ENCODE measurements at places on chromosomes 1 and 21.
A peak's percentile ranks its signal among the peaks of the same experiment; 100 is the strongest.

- no peak for DNase-seq
Measured at GRCh38 chr1:55423376-55423775, 208.2 kb upstream of the USP24 start.

GRCh38 chr1:55695151-55695550, 480.0 kb upstream of the USP24 start:
- no peak for DNase-seq

DNA sequence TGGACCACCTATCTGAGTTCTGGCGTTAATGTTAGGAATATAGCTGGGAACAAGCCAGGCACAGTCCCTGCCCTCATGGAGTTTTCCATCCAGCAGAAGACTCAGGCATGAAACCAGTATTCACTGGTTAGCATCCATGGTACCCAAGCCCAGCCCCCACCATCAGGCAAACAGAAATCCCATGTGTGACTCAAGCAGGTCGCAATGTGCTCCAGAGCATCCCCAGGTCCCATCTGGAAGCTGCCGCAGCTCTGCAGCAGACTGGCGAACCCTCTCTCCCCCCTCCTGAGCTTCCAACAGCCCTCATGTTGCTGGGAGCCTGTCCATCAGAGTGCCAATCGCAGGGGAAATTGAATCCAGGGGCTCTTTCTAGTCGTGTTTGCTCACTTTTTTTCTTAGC, 174.2 kb downstream of the RRAGC start:
- DNase-seq, result no peak

GRCh38 chr1:62178372-62178771, 16.3 kb upstream of the L1TD1 start:
- DNase-seq, result no peak

DNA sequence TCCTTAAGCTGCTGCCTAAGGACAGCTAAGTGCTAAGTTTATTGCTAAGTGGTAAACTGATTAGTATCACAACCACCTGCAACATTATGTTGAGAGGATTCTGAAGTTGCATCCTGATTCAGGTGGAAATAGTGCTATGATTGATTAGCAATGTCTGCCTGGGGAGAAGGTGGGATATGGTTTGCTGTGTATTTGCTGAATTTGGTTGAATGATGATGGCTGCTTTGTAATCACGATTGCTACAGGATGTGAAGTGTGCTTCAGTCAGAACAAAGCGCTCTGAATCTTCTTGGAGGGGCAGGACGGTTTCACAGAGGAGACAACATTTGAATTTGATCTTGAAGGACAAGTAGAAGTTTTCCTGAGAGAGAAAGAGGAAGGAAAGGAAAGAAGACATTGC, 226.0 kb downstream of the ST6GALNAC3 start:
- no peak for DNase-seq

GRCh38 chr1:46613661-46614603, 2.7 kb downstream of the MOB3C start:
- peak; percentile 31 for DNase-seq

DNA sequence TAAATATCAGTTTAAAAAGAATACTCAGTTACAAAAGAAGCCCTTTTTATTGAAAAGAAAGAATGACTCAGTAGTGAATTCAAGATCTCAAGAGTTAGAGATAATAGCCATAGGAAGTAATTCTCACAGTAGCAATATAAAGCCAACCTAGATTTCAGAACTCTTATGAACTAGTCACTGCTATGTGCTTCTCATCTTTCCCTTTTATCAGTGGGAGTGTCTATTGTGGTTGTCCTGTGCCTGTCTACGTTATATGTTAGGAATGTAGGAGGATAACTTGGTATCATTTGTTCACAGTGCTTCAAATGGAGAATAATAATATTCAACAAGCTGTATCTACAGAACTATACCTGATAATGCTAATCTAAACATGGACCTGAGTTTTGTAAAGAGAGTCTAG, 73.1 kb upstream of the RGS21 start:
- DNase-seq, result no peak

GRCh38 chr1:153434746-153435455, 18.6 kb downstream of the S100A7A start:
- no peak for DNase-seq

DNA sequence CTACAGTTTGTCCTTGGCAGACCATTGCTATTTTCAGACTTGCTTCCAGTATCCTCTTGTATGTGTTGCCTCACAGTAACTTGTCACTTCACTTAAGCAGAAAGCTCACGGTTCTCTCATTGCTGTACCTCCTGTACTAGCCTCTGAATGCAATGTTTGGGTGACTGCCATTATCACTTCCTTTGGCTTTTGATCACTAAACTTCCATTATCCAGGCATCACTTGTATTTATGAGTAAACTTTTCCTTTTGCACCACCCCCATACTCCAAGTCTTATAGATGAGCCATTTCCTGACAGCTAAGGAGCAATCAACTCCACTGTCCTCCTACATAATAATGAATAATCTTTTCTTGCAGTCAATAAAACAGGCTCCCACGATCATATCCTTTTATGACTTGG, 255.3 kb downstream of the PDE4B start:
- DNase-seq, result no peak

- DNase-seq, result no peak
Measured at GRCh38 chr21:40284409-40284808, 417.2 kb downstream of the PCP4 start.

DNA sequence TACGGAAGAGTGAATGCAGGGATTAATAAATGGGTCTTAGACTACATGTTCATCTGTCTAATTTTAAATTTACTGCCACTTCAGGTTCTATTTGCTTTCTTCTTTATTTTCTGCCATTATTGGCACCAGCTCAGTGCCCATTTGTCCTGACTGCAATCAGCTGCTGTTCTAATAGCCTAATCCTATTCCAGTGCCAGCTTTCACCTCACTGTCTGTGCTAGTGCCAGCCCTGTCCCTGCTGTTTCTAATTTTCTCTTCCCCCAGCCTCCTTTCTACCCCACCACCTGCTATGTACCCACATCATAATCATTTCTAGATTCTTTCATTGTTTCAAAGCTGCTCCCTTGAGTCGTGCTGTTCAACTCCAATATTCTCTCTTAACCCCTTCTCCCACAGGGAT, 86.4 kb downstream of the KCNK1 start:
- no peak for DNase-seq

- DNase-seq, result no peak
Measured at GRCh38 chr1:217014066-217014465, 290.8 kb upstream of the ESRRG start.

GRCh38 chr1:157073944-157074685, 25.5 kb downstream of the ETV3L start:
- no peak for DNase-seq

DNA sequence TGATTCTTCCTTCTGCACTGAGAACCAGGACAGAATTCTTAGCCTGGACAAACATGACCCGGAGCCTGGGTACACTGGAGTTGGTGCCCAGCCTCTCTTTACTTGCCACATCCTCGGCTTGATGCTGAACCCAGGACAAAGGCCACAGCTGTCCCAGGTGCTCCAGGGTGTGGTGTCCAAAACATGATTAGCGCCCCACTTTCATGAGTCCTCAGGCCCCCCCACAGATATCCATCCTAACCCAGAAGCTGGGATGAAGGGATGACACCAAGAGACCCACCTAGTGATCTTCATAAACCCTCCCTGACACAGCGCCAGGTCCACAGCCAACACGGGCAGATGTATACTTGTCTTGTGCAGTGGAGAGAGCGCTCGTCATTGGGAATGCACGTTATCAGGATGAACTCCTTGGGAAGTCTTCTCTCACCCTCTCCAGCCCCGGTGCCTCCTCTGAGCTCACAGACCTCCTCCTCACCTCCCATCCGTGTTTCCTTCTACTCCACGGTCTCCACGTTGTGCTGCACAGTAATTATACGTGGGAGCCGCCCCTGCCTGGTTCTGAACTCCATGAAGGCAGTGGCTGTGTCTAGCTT, 3.6 kb downstream of the ABCA4 start:
- no peak for DNase-seq

- no peak for DNase-seq
Measured at GRCh38 chr1:3609769-3610526, 1.4 kb downstream of the MEGF6 start.

- DNase-seq, result no peak
Measured at GRCh38 chr1:98947071-98947470, 57.6 kb downstream of the PLPPR5 start.

GRCh38 chr1:192448026-192448578, 127.5 kb upstream of the RGS1 start:
- no peak for DNase-seq

DNA sequence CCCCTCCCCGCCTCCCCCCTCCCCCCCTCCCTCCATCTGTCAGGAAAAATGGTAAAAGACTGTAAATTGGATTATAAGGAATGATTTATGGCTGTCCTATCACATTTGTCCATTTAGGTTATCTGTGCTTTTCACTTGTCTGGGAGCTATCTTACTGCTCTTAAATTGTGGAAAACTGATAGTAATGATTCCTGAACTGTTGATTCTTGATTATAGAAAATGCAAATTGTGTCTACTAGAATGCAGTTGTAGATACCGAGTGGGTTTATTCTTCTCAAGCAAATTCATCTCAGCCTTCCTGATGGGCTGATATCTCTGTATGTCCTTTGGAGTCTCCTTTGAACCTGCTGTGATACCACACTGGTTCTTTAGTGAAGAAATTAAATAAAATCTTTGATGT, 12.3 kb downstream of the RYR2 start:
- DNase-seq, result no peak

DNA sequence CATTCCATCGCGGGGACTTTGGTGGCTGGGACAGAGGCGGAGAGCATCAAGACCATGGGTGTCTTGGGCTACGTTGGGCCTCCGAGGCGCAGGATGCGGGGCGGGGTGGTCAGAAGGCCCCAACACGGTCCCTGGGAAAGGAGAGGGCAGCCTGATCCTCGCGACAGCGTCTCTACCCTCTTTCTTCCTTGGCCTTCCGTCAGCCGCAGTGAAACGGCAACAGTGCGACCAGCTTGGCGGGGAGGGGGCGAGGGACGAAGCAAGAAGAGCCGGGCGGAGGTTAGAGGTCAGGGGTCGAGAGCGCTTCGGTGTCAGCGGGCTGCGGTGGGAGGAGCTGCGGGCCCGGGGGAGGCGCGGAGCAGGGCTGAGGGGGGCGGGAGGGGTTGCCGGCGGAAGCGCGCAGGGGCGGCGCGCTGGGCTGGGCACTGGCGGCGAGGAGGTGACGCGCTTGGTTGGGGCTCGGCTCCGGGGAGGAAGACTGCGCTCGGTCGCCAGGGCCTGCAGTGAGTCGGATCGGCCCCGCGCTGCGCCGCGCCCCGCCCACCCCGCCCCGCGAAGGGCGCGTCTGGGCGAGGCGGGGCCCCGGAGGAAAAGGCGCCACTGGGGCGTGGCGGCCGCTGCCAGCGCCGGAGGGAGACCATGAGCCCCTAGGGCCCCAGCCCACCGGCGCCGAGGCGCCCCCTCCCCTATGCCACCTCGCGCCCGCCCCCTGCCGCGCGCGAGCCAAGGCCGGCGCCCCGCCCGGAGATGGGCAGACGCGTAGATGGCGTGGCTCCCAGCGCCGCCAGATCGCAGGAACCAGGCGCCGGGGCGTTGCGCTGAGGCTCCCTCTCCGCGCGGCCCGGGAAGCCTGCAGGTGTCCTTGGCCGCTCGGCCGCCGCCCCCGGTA, at the start of gene KCNC4:
Gene KCNC4 (plus strand): TSS at position 600 of the 889 bp plus-strand sequence. CDS start 1,186 bp downstream, outside the sequence.
- DNase-seq, result peak; percentile 59

- no peak for DNase-seq
Measured at GRCh38 chr1:51217101-51217500, 19.0 kb upstream of the RNF11 start.

- DNase-seq, result no peak
Measured at GRCh38 chr1:101697072-101697471, 299.7 kb downstream of the OLFM3 start.

DNA sequence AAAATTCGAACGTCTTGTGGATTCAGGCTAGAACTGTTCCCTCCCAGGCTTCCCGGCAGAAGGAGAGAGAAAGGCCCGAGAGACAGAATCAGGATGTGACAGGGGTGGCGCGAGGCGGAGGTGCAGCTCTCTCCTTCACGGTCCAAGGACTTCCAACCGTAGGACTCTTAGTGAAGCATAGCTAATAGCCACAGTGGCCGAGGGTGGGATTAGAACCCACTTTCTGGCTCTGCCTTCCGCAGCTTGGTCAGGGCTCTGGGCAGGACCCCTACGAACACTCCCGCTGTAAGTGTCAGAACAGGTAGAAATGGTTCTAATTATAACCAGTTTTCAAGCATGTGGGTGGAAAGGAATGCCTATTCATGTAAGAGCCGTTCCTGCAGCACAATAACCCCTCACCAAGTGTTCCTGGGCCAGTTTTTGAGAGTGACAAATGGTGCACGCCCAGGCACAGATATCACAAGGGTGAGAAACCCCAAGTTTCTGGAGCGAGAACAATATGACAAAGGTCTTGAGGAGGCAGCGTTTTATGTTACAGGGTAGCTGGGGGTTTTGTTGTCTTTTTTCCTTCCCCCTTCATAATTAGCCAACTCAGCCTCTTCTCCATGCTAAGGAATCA, 86.4 kb downstream of the SYF2 start:
- DNase-seq, result no peak

GRCh38 chr1:159943908-159944622, 1.3 kb downstream of the IGSF9 start:
- no peak for DNase-seq

GRCh38 chr21:22297575-22297974, 1299.4 kb downstream of the NCAM2 start:
- DNase-seq, result no peak

DNA sequence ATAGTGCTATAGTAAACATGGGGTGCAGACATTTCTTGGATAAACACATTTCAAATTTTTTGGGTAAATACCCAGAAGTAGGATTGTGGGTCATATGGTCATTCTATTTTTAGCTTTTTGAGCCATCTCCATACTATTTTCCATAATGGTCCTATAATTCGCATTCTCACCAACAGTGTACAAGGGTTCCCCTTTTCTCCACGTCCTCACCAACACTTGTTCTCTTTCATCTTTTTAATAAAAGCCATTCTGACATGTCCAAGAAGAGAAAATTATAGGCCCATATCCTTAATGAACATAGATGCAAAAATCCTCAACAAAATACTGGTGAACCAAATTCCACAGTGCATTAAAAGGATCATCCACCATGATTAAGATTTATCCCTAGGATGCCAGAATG, 8.9 kb downstream of the STUM start:
- no peak for DNase-seq

GRCh38 chr21:23853796-23854379, 1753.4 kb downstream of the MRPL39 start:
- no peak for DNase-seq

All from esophagus squamous epithelium (tissue), 5 donors.